Neural progenitor cell (in vitro differentiated cells): ENCODE measurements at places on chromosomes 11 and 22. TPM values are rescaled to one million over a fixed set of nuclear protein-coding genes. Genes with fewer than 3 reads are reported as not detected.
A peak's percentile ranks its signal among the peaks of the same experiment; 100 is the strongest.

GRCh38 chr22:36858156-36858555, 2.6 kb upstream of the NCF4 start:
- DNase-seq: no peak

GRCh38 chr22:20205964-20206708, 55.3 kb upstream of the CCDC188 start:
- DNase-seq: no peak

DNA sequence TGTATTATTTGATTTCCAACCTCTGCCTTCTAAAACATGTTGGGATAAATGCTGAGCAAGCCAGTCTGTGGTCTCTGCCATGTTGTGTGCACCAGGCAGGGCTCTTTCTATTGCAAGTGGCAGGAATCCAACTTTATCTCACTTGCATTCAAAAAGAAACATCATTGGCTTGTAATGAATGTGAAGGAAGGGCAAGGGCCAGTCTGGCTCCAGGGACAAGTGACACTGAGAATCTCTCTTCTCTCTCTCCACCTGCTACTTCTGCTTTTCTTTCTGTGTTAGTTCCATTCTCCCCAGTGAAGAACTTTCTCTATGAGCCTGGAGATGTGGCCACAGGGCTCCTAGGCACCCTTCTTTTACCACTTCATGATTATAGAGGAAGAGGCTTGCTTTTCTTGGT, 329.9 kb upstream of the NCAM1 start:
- DNase-seq: no peak

GRCh38 chr11:109884501-109884900, 208.7 kb upstream of the ZC3H12C start:
- DNase-seq: peak; percentile 75

OR6Q1 gene
- not detected in 2 replicates for total RNA-seq

DNA sequence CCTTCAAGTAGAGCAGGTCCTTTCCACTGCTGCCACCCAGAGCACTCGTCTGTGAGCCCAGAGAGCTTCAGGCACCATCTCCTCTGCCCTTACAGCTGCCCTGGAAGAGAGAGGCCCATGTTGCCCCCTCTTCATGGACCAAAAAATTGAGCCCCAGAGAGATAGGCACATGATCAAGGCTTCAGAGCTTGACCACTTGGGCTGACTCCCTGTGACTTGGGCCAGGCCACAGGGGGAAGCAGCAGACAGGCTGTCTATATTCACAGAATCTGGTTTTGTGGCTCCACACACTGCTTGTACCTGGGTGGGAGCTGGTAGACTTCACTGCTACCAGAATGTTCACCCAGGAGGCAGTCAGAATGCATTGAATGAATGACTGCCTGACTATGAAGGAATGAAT, 58.2 kb downstream of the SMIM38 start:
- DNase-seq: no peak
